ENCODE measurements at places on chromosomes 2 and 18.

GRCh38 chr2:70767079-70767698, 811 bp downstream of the ADD2 start:
- DNase-seq = peak; percentile 25

GRCh38 chr18:51510020-51510419, 312.5 kb upstream of the MEX3C start:
- no peak for DNase-seq

DNA sequence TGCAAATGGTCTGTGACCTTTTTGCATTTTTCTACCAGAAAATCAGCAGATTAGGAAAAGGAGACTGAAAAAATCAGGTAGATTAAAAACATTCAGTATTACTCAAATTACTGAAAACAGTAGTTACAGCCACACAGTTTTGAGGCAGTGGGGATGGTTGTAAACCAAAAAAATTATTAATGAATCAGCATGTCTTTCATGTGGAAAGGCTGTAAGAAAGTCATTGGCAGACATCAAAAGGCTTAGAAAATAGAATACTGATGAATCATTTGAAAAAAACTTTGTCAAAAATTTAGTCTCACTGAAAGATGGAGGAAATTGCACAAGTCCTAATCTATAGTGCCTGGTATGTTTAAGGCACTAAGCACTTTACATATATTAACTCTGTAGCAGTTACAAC, 133.9 kb upstream of the GCFC2 start:
- no peak for DNase-seq

GRCh38 chr2:192749611-192750200, 555.0 kb upstream of the TMEFF2 start:
- peak; percentile 9 for DNase-seq

GRCh38 chr2:101114815-101115214, 36.4 kb downstream of the TBC1D8 start:
- no peak for DNase-seq

GRCh38 chr2:208370881-208371633, 35.5 kb upstream of the PTH2R start:
- DNase-seq = no peak

DNA sequence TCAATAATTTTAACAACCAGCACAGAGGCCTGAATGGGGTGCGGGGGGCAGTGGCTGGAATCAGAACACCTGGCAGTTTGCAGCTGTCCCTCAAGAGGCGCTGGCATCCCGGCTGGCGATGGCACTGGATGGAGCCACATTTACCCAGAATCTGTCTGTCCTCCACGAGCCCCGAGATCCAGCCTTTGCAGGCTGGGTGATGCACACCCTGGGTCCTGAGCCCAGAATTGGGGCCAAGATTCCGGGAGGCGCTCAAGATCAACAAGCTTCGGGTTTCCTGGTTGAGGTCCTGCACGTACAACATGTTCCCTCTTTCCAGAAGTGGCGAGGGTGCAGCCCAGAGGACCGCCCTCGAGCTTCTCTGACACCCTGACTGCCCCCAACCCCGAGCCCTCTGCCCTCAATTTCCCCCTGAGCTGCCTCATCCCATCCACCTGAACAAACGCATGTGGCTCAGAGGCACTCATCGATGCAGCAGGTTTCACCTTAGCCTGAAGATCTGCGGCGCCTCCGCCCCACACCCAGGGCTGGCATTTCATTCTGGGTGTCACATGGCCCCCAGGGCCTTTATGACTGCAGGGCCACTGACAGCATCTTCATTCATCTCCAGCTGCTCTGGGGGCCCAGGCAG, 97.5 kb downstream of the TFCP2L1 start:
- no peak for DNase-seq

- peak; percentile 51 for DNase-seq
Observed at GRCh38 chr2:32008805-32009515, 1.8 kb downstream of the MEMO1 start.

Data from MM.1S (cell line).